Hematopoietic multipotent progenitor cell treated with erythropoietin and hydrocortisone succinate and interleukin-3 and kit ligand, for 17 days (in vitro differentiated cells): ENCODE measurements at places on chromosomes 5 and 9.

GRCh38 chr5:16596581-16596940 lies 20.2 kb downstream of the RETREG1 start:
- no peak for DNase-seq

DNA sequence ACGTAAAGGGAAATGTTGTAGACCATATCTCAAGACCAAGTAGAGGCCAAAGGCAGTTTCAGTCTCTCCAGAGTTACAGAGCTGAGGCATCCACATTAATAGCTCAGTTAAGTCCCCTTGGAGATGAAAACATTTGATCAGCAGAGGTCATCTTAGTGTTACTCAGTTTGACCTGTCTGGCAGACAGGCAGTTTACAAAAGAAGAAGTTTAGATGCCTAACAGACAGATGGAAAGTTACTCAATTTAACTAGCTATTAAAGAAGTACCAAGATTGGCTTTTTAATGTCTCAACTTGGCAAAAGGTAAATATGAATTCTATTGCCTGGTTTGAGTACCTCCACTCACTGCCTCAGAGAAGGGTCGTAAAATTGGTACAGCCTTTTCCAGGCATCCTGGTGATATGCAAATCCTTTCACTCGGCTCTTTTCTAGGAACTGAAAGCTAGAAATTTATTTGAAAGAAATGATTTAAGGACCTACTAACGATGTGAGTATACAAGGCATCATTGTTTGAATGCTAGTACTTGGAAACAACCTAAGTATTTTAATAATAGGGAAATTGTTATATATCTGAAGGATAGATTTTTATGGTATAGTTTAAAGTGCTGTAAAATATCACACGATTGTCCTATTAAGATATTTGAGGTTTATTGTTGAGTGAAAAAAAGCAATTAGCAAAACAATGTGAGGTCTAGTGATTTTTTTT lies 14.8 kb downstream of the ACO1 start:
- no peak for DNase-seq

DNA sequence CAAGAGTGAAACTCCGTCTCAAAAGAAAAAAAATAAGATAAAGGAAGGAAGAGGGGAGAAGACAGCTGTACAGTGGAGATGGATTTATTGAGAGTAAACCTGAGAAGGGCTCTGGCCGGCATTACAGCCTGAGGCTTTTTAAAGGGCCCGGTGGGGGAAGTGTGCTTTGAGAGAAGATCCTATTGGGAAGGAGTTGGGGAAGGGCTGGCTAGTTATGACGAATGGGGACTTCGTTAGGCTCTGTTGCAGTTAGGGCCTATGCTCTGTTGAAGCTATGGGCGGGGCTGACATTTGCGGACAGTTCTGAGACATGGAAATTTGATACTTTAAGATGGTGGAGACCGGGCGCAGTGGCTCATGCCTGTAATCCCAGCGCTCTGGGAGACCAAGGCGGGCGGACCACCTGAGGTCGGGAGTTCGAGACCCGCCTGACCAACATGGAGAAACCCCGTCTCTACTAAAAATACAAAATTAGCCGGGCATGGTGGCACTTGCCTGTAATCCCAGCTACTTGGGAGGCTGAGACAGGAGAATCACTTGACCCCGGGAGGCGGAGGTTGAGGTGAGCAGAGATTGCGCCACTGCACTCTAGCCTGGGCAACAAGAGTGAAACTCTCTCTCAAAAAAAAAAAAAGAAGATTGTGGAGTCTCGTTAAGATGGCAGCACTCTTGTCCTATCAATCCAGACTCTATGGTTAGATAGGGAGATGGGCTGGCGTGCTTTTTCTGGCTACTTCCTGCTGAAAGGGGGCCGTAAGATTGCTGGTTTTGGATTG lies 33.2 kb downstream of the C9orf50 start:
- no peak for DNase-seq

DNA sequence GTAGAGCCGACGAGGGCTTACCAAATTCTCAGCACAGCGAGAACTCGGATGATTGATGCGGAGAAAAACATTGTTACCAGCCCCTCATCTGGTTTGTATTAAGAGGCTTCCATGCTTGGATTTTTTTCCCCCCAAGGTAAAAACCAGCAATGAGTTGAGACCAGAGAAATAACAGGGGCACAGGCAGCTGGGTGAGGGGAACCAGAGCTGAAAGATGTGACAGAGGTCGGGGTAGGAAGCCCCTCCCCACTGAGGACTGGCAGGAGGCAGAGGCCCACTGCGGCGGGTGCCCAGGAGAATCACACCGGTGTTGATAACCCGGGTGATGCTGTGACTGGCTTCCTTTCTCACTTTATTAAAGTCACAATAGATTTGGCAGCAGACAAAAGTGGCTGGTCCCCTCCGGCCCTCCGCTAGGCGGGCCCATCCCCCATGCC lies 116.5 kb upstream of the PHYKPL start:
- no peak for DNase-seq

GRCh38 chr5:100827481-100827889 lies 75.6 kb downstream of the ST8SIA4 start:
- DNase-seq = no peak

DNA sequence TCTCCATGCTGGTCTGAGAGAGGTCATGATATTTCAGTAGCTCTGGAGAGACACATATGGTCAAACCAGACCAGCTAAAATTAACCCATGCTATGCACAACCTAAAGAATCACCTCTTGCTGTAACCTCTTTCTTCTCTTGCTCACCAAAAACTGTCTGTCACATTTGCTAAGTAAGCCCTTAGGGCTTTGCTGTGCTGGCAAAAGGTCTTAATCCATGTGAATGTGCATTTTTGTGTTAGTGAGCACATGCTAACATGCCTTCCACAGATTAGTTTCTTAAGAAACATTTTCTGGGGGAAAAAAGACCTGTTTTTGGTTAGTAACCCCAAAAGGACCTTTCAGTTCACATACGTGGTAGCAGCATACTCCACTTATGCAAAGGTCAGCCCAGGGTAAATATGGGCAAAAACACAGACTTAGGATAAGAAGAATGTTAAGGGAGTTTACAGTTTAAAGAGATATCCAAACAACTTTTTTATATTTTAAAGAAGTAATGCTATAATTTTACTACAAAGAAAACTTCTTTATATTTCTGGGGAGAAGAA lies 124.2 kb upstream of the CCDC152 start:
- DNase-seq = no peak

DNA sequence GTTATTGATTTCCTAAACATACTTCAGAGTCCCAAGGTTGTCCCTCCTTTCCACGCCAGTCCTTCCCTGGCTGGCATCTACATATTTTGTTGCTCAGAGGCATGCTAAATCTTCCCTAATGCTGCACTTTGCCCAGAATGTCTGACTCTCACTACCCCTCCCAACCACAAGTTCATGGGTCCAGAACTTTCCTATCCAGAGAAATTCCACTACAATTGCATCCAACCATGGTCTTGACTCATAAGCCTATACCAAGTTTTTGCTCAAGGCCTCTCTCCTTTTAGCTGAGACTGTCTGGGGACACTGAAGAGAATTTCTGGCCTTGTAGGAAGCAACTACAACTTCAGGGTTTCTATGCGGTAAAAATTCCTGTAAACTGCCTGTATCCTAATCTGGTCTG lies 206.3 kb downstream of the BNC2 start:
- DNase-seq = no peak
